ENCODE measurements at places on chromosomes 6 and 20.

GRCh38 chr6:165695722-165696515, 32.9 kb upstream of the PDE10A start:
- no peak for DNase-seq

DNA sequence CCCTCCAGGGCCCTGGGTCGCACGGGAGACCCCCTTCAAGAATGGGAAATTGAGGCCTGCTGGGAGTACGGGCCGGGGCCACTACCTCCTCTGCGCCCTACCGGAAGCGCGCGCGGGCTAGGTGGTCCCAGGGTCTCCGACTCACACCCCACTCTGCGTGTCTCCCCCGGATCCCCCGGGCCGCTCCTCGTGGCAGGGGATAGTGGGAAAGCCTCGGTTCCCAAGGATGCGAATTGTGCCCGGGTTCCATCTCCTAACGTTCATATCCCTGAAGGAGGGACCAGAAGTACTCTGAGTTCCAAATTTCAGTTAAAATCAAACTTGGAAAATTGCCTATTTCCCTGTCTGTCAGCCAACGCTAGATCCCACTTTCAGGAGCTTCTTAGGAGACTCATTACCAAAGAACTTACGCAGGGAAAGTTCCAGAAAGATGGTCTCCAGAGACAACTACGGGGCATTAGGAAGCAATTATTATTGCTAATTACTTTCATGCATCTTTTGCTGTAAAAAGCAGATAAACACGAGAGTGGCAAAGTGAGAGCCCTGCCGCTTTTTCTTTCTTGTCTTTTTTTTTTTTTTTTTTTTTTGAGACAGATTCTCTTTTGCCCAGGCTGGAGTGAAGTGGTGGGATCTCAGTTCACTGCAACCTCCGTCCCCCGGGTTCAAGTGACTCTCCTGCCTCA, 858 bp downstream of the FAM83D start:
- DNase-seq: peak; percentile 10

GRCh38 chr6:110626442-110626841, 150.0 kb upstream of the SLC22A16 start:
- DNase-seq: no peak

- DNase-seq: no peak
These were observed 671 bp downstream of the BPHL start for GRCh38 chr6:3119040-3119723.
